ENCODE measurements at places on chromosomes 16 and 17.

DNA sequence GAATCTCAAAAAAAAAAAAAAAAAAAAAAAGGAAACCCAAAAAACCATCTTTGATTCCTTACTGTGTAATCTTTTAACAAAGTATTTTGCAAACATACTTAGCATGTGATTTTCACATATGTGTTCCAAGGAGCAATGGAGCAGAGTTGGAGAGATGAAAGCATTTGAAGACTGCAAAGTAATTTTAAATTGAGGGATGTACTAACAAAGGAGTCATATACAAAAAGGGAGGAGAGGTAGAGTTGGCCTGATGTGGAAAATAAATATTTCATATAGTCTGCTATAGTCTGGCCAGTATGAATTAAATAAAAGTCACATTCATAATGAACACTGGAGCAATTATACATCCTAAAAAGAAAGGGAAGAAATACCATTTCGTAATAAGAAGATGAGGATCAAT, 265.8 kb upstream of the TBX2 start:
- no peak for DNase-seq

GRCh38 chr16:81632392-81633146, 146.5 kb upstream of the PLCG2 start:
- no peak for DNase-seq

DNA sequence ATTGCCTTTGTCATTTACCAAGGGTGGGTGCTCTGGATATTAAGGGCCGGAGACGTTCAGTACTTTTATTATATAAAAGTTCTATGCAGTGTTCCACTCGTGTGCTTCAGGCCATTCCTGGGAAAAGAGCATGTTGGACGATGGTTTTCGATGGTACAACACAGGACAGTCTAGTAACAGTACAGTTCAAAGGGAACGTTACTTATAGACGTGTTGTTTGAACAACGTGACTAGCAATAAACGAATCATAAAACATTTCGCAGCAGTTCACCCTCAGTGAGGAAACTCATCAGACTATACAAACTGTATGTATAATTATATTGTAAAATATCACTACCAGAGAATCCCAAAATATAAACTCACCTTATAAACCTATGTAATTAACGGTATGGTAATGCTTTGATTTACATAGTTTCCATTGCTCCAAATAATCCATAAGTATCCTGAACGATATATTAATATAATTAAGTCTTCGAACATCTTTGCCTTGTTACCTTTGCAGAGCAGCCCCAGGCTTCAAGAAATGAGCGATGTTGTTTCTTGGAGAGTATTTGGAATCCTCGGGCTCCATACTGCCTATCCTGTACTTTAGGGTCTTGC, 589 bp downstream of the NMT1 start:
- no peak for DNase-seq

GRCh38 chr16:77290451-77291115, 91.4 kb downstream of the SYCE1L start:
- no peak for DNase-seq

- DNase-seq = no peak
Observed at GRCh38 chr16:74944466-74944865, 40.5 kb downstream of the WDR59 start.

GRCh38 chr16:65657556-65657955, 535.7 kb upstream of the CDH11 start:
- DNase-seq = no peak

- DNase-seq = no peak
Observed at GRCh38 chr17:1120596-1121441, 59.0 kb downstream of the ABR start.

DNA sequence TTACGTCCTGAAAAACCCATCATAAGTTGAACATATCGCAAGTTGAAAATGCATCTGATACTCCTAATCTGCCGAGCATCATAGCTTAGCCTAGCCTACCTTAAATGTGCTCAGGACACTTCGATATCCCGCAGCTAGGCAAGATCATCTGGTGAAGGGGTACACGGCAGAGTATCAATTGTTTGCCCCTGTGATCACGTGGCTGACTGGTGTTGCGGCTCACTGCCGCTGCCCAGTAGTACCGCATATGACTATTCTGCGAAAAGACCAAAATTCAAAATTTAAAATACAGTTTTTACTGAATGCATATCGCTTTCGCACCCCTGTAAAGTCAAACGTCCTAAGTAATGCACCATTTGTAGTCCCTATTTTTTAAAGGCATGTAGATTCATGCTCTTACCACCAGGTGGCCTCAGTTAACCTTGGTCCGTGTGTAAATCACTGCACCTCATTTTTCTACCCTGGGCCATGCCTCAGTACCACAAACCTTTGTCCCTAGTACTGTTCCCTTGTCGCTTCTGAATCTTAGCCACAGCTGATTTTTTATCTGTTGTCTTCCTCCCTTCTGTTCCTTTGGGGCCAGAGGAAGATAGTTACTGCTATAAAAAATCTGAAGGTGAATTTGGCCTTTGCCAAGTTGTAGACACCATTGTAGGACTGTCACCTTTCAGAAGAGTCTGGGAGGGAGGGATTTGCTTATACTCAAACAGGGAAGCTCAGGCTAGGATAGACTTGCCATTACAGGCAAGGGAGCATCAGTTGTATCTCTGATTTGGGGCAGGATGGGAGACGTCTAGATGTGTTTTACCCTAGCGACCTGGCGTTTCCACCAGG, 34.4 kb downstream of the WWP2 start:
- DNase-seq = peak; percentile 43

DNA sequence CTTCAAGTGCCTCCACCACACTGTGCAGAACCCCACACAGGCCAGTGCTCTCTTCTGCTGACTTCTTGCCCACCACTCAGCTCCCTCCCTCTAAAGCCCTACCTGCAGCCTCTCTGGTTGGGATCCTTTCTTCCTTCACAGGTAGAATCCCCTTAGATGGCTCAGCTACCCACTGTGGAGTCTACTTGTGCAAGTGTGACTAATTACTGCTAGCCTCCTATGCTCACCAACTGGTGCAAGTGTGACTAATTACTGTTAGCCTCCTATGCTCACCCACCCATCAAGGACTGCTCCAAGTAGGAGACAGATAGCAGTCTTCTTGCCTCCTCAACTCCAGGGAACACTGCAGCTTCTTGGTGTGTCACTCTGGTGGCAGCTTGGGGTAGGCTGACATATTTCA, 43.6 kb downstream of the TEX14 start:
- DNase-seq = no peak

DNA sequence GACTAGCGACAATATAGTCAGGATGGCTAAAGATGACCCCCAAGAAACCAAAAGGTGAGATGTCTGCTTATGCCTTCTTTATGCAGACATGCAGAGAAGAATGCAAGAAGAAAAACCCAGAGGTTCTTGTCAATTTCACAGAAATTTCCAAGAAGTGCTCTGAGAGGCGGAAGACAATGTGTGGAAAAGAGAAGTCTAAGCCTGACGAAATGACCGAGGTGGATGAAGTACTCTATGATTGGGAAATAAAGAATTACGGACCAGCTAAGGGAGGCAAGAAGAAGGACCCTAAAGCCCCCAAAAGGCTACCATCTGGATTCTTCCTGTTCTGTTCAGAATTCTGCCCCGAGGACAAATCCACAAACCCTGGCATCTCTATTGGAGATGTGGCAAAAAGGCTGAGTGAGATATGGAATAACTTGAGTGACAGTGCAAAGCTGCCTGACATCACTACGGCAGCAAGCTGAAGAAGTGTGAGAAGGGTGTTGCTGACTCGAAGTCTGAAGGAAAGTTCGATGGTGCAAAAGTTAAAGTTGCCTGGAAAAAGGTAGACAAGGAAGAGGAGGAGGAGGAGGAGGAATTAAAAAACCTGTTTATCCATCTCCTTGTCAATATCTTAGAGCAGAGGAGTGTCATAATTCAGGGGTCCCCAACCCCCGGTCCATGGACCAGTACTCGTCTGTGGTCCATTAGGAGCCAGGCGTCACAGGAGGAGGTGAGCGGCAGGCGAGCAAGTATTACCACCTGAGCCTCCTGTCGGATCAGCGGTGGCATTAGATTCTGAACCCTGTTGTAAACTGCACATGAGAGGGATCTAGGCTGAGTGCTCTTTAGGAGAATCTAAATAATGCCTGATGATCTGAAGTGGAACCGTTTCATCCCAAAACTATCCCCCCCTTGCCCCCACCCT, 25.1 kb upstream of the ADGRG1 start:
- no peak for DNase-seq

DNA sequence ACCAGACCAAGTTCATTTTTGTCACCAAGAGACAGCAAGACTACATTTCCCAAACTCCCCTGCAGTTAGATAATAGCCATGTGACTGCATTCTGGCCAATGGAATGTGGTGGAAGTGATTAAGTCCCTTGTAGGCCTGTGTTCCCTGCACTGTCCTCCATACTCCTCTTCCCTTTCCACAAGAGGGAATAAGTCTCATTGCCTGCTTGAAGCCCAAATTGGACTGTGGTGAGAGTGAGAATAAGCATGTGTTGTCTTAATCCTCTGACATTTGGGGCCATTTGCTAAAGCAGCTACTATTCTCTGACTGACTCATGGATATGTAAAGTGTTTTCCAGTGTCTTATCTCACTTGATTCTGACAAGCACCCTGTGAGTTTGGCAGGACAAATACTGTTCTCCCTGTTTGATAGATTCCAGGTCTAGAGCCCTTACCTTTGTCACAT, 20.7 kb downstream of the PIK3R6 start:
- DNase-seq = no peak

- no peak for DNase-seq
Observed at GRCh38 chr16:73065632-73066330, 17.9 kb upstream of the ZFHX3 start.

- DNase-seq = no peak
Observed at GRCh38 chr17:69961501-69962145, 113.4 kb upstream of the KCNJ16 start.

DNA sequence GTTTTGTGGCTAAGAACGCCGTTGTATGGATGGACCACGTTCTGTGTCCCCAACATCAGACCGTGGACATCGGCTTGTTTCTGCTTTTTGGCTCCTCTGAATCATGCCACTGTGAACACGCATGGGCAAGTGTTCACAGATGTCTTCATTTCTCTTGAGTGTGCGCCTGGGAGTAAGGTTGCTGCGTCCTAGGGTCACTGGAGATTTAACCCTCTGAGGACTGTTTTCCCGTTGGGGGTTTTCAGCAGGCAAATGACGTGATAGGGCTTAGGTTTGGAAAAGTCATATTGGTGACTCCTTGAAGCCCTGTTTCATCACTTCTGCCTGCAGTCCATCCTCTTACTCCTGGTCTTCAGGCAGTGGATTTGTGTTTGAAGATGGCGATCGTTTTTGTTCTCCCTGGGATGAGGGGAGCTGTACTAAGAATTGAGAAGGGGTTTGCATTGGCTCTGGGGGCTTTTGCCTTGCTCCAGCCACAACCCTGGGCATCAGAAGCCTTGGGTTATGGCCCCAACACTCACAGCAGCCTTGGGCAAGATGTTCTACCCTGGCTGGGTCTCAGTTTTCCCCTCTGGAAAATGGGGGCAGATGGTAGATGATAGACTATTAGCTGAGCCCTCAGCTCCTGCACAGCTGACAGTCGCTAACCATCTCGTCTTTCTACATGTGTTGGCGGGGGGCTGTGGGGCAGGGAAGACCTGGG, 67.2 kb upstream of the CIBAR2 start:
- DNase-seq = no peak

GRCh38 chr17:42744283-42744805, 496 bp downstream of the EZH1 start:
- peak; percentile 13 for DNase-seq
